ENCODE measurements at places on chromosomes 3 and 15.
A peak's percentile ranks its signal among the peaks of the same experiment; 100 is the strongest.

- no peak for DNase-seq
Observed at GRCh38 chr3:63042833-63043232, 167.6 kb upstream of the CADPS start.

DNA sequence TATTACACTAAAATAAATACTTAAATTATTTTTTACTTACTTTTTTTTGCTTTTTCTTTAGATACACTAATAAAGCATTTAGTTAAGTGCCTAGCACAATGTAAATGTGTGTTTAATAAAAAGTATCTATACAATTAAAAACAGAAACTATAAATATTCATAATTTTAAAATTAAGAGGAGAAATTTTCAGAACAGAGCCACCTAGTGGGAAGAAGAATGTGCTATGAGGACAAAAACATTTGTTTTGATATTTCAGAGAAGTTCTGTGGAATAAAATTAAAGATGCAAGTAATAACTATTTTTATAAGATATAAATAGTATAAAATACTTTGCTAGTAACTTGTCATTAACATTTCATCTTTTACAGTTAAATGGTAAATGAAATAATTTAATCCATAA, 33.6 kb upstream of the PLSCR5 start:
- peak; percentile 9 for DNase-seq

DNA sequence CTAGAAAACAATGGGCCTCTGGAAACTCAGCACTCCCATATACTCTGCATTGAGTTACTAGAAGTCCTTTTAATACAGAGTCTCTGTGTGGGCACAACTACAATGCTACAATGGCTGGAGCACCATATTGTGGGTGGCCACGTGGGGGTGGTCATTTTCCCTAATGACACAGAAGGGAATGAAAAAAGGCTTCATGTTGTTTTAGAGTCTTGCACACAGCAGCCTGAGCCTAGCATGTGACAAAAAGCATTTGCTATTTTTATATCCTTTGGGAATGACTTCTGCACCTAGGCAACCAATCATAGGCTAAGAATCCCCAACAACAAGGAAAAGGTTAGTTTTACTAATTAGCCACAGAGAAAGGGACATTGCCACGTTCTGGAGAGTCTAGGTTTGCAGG, 120.6 kb downstream of the PPM1L start:
- no peak for DNase-seq

DNA sequence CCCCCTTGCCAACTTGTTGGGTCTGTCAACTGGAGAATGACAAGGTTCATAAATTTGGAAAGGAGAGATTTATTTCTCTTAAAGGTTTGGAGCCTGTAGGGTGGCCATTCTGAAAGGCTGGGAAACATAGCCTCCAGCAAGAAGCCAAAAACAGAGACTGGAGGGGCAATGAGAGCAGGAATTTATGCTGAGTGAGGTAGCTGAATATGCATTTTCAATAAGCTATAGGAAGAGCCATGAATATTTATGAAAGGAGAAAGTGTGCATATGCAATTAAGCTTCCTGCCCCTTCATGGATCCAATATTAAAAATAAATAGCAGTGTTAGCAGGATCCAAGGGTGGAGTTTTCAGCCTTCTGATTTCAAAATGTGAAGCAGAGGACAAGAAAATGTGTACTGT, 306.1 kb upstream of the LRRC3B start:
- no peak for DNase-seq

GRCh38 chr15:28984421-28985315, 98.9 kb downstream of the APBA2 start:
- no peak for DNase-seq

GRCh38 chr3:160099834-160100233, 111.2 kb downstream of the IL12A start:
- DNase-seq, result no peak

GRCh38 chr3:194685718-194686413, at the start of gene FAM43A:
Gene FAM43A, plus strand, starts transcription at chr3:194685883. Its CDS starts 944 bp downstream, at chr3:194686827.
- peak; percentile 96 for DNase-seq

- no peak for DNase-seq
Observed at GRCh38 chr3:39766433-39766832, 43.0 kb upstream of the MYRIP start.

GRCh38 chr3:117788061-117788460, 1078.5 kb downstream of the TUSC7 start:
- peak; percentile 70 for DNase-seq

DNA sequence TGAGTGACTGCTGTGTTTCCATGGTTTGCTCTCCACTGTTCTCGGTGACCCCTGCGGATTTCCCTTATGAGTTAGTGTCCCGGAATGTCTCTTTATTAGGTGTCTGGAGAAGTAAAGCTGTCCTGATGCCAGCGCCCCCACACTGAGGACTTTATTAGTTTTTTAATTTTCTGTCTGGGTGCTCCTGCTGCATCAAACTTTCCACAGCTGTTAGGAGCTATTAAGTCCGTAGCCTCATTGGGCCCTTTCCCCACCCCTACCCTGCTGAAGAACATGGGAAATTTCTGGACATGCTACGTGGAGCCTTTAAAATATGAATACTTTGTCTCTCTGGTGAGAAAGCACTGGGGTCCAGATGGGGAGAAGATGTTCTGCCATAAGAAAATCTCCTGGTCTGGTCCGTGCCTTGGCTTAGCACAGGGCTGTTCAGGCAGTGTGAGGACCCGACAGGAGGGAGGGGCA, 161.7 kb upstream of the HES1 start:
- DNase-seq, result peak; percentile 52

GRCh38 chr3:140553591-140553990, 124.3 kb upstream of the TRIM42 start:
- no peak for DNase-seq

DNA sequence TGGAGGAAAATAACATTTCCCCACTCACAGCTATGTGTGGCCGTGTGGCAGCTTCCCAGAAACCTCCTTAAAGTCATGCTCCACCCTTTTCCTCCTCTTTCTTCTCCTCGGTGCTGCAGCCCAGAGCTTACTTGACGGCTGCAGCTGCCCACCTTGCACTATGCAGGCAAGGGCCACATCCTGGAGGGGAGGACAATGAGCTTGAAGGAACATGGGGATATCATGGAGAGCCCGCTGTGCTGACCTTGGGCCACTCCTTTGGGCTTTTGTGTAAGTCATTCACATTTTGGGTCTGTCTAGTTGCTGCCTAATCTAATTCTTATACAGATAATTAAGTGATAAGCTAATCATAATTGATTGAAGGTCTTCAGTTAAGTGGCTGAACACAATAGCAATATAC, 28.0 kb downstream of the PRR20G start:
- no peak for DNase-seq

Data from AG08395 (cell line).